ENCODE measurements at places on chromosomes 5 and 9.

GRCh38 chr9:86368871-86369521 lies 14.8 kb upstream of the TUT7 start:
- DNase-seq = no peak

DNA sequence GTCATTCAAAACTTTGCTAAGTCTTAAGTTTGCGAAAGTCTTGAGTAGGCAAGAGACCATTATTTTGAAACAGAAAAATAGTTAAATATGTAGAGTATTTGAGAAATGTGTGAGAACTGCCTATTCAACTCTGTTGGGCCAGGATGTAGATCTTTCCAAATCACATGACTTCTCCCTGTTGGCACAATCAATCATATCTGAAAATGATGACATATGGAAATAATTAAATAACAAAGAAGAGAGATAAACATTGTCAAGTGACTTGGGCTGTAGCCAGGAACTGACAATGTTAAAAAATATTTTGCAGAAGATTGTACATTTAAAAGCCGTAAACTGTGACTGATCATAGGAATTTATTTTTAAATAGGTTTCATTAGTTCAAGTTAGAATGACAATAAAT lies 104.6 kb upstream of the IL6ST start:
- DNase-seq = no peak

- DNase-seq = peak; percentile 85
Observed at GRCh38 chr5:77133061-77133758, 46.1 kb upstream of the ZBED3 start.

DNA sequence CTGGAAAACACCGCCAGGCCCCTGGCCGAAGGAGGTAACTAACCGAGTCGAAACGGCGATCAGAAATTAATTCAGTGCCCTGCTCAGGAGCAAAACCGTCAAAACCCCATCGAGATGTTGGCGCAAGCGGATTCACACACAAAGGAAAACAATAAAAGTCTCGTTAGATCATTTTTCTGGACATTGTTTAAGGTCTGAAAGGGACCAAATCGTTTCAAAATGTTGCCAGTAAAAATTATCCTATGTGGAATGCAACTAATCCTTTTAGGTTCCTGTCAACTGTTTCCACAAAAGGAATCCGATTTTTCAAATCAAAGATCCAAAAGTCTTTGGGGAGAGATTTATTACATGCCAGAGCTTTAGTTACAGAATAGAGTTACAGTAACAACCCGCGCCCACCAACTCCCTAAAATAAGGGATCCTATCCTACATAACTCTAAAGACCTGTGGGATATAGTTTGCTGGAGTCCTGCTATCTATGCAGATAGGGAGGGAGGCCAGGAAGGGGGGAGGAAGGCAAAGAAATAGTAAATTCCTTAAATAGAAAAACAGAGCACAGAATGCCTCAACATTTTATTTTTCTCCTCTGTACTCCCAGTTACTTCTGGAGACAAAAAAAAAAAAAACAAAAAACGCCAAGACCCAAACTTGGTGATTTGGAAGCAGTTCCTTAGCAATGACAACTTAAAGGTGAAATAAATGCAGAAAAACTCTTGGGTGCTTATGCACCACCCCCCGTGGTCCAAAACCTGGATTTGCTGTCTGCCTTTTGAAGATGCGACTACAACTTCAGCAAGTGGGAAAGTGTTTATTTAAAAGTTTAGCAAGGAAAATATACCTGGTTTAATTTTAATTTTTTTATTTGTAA lies 10.6 kb downstream of the FOXD1 start:
- DNase-seq = no peak

DNA sequence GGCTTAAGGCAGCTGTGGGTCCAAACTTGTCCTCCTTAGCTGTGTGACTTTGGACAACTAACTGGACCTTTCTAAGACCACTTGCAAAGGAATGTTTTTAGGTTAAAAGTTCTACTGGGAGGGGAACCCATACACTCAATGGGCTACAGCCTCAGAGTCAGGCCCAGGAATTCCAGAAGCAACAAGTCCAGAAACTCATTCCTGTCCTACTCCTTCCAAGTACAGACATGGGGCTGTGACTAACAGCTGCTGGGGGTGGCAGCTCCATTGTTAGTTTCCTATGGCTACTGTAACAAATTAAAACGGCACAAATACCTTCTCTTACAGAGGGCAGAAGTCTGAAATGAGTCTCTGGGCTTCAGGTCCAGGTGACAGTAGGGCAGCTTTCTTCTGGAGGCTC lies 12.4 kb upstream of the AKNA start:
- no peak for DNase-seq

DNA sequence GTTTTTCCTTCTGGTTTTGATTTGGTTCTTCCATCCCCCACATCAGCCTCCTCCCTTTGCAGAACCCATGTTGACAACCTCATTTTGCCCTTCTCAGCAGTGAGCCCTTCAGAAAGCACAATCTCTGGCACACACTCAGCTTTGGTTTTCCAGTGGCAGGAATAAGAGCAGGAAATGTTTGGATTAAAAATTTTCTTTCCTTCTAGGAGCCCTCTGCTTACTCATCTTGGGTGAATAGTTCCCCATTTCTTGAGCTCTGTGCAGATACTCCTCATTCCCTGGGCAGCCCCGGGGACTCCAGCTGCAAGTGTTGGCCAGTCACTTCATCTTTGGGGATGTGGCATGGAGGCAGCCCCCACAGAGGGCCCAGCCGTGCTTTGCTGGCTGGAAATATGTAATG lies 170.5 kb downstream of the NR3C1 start:
- DNase-seq = no peak

GRCh38 chr5:1335540-1336095 lies 9.3 kb downstream of the CLPTM1L start:
- DNase-seq = no peak

GRCh38 chr5:166991601-166992000 lies 1299.8 kb upstream of the WWC1 start:
- DNase-seq = no peak

DNA sequence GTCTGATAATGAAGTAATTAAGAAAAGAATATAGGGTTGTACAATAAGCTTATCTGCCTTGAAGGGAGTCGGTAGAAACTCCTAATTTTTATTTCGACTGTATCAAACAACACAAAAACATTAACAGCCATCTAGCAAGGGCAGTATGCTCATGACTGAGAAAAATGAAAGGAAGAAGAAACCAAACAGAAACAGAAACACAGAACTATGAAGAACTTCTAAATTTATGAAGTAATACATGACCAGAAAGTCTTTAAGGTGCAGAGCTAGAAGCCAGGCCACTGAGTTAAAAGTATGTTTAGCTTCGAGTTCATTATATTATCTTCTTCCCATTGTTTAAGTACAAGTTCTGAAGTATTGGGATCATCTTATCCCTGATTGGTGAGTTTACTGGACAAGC lies 367.3 kb upstream of the C9orf72 start:
- DNase-seq = no peak

GRCh38 chr5:168291342-168291963 lies at the start of gene WWC1:
Gene WWC1, plus strand, starts transcription at chr5:168291645. Its CDS starts 508 bp downstream, at chr5:168292153.
- DNase-seq = peak; percentile 82

- no peak for DNase-seq
Observed at GRCh38 chr5:97136475-97136874, 5.9 kb downstream of the LIX1 start.

- DNase-seq = no peak
Observed at GRCh38 chr9:117868594-117868993, 164.4 kb downstream of the TLR4 start.

DNA sequence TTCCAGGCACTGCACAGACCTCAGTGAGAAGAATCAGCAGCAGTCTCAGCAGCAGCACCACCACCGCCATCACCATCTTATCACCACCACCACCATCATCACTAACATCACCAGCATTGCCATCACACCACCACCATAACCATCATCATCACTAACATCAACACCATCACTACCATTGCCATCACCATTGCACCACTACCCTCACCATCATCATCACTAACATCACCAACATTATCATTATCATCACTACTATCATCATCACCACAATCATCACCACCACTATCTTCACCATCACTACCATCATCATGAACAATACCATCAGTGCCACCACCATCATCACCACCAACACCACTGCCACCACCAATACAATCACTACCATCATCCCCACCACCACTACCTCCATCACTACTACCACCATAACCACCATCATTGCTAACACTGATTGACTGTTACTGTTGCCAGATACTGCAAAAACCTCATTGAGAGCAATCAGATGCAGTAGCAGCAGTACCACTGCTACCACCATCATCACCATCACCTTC lies 61.7 kb downstream of the ABLIM3 start:
- no peak for DNase-seq

DNA sequence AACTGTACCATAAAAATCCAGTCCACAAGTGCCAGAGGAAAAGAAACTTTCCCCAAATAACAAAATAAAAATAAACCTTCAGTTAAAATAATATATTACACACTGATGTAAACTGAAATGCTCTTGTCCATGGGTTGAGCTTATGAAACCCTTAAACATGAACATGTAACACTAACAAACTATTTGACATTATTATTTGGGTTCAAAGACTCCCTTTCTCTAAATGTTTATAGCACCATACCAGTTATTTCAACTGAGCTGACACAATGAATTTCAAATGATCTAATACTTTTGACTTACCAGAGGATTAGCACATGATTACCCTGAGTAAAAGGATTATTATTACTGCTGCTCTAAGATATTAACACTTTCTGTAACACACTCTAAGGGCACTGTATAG lies 251.1 kb downstream of the BNC2 start:
- no peak for DNase-seq

DNA sequence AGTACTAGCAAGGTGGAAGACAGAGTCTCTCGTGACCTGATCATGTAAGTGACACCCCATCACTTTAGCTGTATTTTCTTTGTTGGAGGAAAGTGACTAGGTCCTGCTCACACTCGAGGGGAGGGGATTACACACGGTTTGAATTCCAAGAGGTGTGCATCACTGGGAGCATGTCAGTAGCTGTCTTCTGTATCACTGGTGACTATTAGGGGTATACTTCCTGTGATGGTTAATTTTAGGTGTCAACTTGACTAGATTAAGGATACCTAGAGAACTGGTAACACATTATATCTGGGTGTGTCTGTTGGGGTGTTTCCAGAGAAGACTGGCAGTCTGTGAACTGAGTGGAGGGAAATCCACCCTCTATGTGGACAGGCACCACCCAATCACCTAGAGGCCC lies 22.5 kb downstream of the FOXD1 start:
- DNase-seq = no peak

- DNase-seq = no peak
Observed at GRCh38 chr5:167363065-167363464, 928.4 kb upstream of the WWC1 start.

DNA sequence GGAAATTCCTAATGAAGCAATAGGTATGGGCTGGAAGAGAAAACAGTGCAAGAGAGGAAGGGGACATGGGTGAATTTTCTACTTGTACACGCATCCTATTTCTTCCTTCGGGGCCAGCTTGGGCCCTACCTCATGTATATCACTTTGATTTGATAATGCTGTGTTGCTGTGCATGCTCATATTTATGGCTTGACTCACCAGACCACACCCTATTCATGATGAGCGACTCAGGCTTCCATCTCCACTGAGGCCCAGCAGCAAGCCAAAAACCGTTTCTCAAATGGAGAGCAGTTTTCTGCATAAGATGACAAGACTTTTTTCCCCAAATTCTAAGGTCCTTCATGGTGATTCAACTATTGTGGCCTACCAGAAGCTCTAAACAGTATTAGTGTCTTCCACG lies 2039.1 kb upstream of the CDH9 start:
- no peak for DNase-seq

DNA sequence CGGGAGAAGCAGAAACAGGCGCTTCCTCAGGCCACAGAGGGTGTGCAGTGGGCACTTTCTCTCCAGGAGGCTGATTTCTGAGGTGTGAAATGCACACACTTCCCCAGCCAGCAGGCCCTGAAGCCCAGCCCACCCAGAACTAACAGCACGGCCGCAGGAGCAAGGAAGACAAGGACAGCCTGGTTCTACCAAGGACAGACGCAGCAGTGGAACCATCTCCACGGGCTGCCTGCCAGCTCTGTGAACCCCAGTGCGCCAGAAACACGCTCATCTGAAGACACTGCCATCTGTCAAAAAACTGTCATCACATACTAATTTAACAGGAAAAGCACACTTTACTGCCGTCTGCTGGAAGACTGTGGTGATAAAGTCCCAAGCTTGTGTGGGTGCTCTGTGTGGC lies 40.7 kb downstream of the MAPK9 start:
- DNase-seq = no peak

DNA sequence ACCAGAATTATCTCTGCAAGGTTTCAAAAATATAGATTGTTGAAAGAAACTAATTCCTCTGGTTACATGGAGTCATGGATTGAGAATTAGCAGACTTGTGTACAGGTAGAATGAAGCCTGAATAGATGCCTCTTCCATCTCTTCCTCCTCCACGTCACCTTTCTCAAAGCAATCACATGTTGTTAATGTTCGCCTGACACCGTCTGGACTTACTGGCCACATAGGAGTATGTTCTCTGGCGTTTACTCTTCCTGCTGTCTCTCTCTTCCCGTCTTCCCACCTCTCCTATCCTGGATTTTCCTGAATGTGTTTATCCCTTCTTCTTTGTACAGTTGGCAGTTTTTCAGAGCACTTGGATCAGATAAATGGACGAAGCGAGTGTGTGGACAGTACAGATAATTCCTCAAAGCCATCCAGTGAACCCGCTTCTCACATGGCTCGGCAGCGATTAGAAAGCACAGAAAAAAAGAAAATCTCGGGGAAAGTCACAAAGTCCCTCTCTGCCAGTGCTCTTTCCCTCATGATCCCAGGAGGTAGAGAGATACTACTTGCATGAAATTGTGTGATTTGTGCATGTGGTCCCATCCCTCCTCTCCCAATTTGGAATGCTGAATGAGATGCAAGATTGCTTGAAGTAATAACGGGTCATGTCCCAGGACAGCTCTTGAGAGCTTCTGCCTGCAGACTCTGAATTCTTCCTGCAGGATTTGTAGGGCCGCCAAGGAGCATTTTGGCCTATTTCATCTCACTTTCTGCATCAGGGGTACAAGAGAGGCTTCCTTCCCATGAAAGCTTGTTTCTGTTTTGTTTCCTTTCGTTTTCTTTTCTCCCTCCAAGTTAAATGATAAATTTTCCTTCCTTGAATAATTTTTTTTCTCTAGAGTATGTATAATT lies 47.3 kb downstream of the CD180 start:
- no peak for DNase-seq

DNA sequence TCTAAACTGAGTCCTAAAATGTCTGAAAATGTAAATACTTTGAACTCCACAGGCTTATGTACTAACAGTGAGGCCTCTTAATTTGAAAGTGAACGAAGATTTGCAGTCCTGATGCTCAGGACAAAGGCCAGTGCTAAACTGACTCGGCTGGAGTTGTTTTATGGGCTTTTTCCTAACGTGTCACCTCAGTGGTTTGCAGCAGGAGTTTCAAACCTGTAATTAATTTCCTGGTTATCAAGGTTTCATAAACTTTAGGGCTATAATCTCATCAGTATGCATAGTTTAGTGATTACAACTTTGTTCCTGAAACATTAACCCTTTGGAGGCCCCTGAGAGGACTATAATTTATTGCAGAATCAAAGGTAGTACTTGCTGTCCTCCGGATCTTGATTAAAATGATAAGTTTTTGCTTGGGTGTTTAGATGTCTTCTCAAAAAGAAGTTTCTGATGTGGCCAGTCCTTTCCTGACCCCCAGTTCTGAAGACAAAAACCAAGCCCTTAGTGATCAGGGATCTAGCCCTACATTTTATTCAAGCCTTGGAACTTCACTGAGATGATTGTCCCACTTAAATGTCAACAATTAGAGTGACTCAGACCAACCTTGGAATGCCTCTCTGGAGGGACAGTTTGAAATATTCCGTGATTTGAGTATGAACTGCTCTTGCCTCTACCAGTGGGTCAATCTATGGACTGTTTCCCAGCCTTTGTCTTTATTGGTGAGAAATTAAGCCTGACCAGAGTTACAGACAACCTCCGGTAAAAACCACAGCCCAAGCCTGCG lies 11.1 kb upstream of the S100Z start:
- peak; percentile 45 for DNase-seq

GRCh38 chr9:72384710-72385485 lies 19.9 kb upstream of the ZFAND5 start:
- no peak for DNase-seq
